Activated T-helper 1 cell treated with anti-CD3 and anti-CD28 coated beads, Interleukin-2, amount 50 U/mL, for 16 hours (primary cell): ENCODE measurements at places on chromosomes 4 and X.

DNA sequence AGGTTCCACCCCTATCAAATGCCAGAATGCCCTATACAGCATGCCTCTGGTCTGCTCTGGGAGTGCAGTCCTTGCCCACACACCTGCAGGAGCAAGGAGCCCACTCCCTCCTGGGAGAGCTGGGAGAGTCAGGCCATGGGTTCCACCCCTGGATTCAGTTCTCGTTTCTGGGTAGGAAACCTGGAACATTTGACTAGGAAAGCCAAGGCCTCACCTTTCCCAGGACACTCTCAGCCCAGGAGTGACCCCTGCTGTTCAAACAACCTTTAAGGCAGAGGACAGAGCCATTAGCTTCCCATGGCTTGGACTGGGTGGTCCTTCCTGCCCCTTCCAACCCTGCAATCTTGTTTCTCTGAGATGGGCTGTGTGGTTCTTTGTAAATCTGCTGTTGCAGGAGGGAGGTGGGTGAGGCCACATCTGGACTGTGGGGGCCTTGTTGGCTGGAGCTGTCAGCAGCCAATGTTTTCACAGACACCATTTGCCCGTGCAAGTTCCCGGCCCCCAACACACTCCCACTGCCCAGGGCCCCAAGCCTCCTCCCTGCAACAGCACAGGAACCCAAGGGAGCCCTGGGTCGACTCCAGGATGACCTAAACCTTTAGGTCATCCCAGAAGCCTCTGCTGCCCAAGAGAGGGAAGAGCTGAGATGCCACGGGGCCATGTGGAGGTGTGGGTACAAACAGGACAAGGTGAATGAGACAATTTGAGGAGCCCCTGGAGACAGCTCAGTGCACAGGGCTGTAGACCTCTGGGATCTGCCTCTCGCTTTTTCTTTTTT lies 104.4 kb downstream of the PJA1 start:
- no peak for DNase-seq

GRCh38 chr4:139857977-139858376 lies 192.4 kb downstream of the MGST2 start:
- no peak for DNase-seq

DNA sequence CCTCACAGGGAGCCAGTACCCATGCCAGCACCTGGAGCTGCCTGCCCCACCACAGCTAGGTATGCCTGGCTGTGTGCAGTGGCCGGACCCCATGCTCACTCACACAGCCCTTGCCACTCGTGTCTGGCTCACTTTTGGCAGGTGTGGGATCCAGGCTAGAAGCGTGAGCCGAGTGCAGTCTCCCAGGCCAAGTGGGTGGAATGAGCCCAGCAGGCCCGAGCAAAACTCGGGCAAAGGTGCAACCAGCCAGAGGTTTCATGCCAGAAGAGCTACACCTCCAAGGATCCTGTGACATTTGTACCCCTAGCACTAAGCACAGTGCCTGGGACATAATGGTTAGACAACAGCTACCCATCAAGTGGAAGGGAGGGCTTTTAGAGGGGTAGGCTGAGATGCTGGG lies 217.8 kb downstream of the NSUN7 start:
- no peak for DNase-seq

GRCh38 chr4:40187386-40187906 lies 9.4 kb upstream of the RHOH start:
- DNase-seq, result no peak
